Fibroblast of mammary gland (primary cell): ENCODE measurements at places on chromosomes 6 and 20.

- DNase-seq, result no peak
These were observed 336.1 kb upstream of the POU3F2 start for GRCh38 chr6:98498144-98498775.

DNA sequence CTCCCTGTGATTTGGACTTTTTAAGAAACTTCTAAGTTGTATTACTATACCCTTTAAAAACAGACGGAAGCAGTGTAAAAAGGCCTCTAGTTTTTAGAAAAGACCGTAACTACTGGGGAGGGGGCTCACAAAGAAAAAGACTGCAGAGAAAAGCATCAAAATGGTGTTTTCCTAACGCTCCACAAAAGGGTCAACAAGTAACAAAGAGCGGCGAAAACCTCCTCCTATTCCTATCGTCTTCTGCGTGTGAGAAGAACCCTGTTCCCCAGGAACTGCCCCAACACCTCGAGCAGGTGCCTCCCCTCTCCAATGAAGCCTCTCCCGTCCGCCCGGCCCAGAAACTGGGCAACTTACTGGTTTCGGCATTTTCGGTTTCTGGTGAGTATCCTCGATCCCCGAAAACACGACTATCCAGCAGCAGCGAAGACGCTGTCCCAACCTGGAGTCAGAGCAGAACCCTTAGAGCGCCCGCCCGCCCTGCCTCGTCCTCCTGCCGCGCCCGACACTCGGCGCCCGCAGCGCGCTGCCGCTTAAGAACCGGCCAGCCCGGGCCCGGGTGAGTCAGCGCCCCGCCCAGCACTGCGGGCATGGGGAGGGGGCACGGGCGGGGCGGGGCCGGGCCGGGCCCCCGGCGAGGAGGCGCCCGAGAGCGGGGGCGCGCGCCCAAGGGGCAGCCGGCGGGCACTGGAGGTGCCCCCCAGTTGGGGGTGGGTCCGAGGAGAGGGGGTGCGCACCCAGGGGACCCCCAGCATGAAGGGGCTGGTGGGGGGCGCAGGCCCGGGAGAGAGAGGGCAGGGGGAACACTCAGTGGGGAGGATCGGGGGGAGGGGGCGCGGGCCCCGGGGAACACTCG, 1.2 kb downstream of the EZR start:
- peak; percentile 55 for DNase-seq

DNA sequence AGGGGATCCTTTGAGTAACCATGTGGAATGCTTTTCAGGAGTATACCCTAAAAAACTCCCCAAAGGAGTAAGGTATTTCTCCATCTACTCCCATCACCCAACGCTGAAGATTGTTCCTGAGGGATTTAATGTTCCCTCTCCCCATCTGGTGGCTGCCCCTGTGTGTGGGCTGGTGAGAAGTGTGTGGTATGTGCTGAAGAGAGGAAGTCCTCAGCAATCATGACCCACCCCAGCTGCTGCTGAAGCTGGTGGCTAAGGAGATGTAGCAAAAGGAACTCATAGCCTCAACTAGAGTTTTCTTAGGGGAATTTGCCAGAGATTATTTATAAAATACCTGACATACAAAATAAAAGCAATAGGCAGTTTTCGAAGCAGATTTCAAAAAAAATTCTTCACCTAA, 114.3 kb upstream of the JAG1 start:
- DNase-seq, result no peak

DNA sequence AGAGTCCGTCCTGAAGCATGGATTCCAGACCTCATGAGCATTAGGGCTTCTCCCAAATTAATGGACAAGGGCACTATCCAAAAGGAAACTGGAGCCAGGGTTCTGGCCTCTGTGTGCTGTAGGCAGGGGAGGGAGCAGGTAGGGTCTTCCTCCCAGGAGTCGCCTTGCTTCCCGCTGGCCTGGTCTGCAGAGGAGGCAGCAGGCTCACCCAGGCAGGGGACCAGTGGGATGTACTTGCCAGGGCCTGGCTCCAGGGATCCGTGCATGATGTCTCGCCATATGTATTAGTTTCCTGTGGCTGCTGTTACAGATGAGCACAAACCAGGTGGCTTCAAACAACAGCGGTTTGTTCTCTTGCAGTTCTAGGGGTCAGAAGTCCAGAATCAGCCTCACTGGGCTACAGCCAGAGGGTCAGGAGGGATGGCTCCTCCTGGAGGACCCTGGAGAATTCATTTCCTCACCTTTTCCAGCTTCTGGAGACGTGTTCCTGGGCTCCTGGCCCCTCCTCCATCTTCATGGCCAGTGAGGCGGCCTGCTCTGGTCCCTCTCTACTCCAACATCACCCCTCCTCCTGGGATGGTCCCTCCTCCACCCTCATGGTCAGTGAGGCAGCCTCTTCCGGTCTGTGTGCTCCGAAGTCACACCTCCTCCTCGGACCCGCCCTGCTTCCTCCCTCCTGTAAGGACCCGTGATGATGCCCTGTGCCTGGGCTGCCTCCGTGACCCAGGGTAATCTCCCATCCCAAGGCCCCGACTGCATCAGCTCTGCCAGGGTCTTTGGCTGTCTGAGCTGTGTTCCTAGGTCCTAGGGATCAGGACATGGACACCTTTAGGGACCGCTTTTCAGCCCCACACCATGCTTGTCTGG, 329.1 kb downstream of the CDH4 start:
- no peak for DNase-seq

DNA sequence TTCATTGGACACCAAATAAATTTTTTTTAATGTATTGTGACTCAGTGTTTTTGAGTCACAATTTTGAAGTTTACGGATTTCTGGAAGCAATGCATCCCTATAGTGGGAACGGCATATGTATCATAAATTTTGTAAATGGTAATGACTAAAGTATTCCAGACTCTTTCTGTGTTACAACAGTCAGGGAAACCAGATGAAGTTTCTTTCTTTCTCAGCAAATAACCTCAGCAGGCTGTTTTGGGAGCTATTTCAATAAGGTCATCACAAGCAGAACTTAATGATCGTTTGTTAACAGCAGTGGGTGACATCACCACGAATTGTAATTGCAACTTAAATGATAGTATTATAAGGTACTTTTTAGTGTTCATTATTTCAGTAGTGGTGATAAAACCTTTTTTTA, 52.0 kb downstream of the HIVEP1 start:
- DNase-seq, result peak; percentile 90

GRCh38 chr6:158787395-158787794, 31.8 kb downstream of the EZR start:
- DNase-seq, result no peak

GRCh38 chr6:143843677-143843999, 500 bp downstream of the LTV1 start:
- DNase-seq, result peak; percentile 5

DNA sequence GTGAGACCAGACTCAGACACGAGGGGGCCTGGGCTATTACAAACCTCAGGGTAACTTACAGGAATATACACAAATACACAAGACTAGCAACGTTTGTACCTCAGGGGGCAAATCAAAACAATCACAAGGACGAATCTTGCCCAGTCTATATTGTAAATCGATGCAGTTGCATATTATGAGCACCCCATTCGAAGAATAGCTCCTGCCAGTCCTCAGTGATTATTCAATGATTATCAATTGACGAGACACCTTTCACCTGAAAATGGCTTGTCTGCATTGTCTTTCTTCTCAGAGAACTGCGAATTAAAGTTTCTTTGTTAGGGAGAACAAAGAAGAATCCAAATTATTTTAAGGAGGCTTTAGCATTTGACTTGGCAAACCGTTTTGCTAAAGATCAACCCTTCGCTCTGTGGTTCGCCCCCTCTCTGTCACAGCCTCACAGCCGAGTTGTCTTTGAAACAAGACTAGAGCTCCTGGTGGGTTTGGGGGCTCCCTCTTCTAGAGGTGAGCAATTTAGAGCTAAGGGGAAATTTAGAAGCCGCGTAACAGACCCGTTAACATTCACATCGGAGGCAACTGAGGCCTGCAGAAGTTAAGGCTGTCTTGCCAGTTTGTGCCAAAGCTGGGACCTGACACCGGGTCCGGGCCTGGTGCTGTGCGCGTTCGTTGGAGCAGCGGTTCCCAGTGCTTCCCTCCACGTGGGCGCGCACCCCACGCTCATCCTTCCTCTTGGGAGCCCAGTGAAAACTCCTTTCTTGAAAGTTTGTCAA, 24.9 kb upstream of the MAP3K7 start:
- DNase-seq, result no peak

DNA sequence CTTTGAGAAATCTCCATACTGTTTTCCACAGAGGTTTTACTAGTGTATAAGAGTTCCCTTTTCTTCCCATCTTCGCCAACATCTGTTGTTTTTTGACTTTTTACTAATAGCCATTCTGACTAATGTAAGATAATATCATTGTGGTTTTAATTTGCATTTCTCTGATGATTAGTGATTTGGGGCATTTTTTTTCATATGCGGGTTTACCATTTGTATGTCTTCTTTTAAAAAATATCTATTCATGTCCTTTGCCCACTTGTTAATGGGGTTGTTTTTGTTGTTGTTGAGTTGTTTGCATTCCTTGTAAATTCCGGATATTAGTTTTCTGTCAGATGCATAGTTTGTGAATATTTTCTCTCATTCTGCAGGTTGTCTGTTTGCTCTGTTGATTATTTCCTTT, 167.1 kb downstream of the PRL start:
- DNase-seq, result no peak

DNA sequence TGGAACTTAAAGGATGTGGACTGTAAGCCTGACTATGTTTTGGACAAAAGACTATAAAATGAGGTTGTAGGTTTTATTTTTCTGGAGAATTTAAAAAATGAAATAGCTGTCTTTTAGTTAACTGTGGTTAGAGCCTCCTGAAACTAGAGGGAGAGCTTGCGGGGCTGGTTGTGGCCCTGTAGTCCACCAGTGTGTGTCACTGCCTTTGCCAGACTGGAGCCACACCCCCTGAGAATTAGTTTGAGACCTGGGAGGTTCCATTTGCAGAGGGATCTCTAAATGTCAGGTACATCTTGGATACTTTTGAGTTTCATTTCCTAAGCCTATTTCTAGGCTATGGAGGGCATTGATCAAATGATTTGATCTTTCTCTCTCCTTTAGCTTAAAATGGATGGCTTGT, 20.8 kb downstream of the ZC2HC1B start:
- no peak for DNase-seq
